Activated CD4-positive, alpha-beta T cell treated with anti-CD3 and anti-CD28 coated beads, Interleukin-2, amount 50 U/mL, for 48 hours (primary cell): ENCODE measurements at places on chromosomes 7 and 10.

- no peak for DNase-seq
These were observed 19.0 kb upstream of the ST8SIA6 start for GRCh38 chr10:17473228-17473950.

DNA sequence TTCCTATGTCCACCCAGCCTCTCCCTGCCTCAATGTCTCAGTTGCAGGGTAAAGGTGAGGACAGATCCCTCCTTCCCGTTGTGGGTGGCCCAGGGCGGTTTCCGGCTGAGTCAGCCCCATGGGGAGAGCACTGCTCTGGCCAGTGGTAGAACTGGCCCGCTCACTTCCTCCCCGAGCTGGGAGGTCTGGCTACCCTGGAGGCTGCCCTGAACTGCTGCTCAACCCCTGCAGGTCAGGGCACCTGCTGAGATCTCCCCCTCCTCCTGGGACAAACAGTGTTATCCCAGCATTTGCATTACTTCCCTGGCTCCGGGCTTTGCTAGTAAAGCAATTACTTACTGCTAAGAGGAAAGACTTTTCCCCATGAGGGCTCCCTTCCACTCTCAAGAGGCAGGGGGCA is 21.4 kb upstream of the IMPDH1 start:
- no peak for DNase-seq

GRCh38 chr7:100887516-100888290 is 1.8 kb downstream of the UFSP1 start:
- DNase-seq = no peak

DNA sequence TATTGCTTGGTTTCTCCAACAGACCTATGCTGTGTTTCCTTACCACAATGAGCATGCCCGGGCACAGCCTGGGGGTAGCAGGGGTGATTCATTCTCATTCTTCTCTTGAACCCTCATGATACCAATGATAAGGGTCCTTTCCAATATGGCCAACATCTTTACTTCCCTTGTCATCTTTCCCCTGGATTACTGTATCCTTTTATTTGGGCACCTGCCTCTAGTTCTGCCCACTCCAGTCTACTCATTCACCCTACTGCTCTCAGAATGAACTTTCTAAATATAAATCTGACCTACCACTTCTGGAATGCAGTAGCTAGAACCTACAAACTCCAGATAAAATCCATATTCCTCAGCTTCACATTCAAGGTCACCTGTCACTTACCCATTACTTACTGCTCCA is 26.4 kb upstream of the ITPRID1 start:
- no peak for DNase-seq

DNA sequence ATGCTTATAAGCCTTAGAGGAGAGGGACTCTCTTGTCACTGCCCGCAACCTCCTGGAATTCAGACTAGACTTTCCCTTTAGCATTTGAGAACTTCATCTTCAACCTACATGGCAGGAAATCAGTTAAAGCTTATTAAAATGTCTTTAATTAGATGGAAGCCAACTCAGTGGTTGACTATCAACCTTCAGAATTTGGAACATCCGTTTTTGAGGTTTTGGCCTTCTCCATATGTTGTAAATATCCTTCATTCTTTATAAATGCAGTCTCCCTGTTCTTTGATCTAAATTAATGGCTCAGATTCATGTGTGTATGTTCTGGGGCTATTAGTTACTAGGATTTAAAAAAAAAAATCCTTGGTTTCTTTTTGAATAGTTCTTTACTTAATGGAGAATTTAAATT is 85.0 kb downstream of the ANKRD61 start:
- no peak for DNase-seq

DNA sequence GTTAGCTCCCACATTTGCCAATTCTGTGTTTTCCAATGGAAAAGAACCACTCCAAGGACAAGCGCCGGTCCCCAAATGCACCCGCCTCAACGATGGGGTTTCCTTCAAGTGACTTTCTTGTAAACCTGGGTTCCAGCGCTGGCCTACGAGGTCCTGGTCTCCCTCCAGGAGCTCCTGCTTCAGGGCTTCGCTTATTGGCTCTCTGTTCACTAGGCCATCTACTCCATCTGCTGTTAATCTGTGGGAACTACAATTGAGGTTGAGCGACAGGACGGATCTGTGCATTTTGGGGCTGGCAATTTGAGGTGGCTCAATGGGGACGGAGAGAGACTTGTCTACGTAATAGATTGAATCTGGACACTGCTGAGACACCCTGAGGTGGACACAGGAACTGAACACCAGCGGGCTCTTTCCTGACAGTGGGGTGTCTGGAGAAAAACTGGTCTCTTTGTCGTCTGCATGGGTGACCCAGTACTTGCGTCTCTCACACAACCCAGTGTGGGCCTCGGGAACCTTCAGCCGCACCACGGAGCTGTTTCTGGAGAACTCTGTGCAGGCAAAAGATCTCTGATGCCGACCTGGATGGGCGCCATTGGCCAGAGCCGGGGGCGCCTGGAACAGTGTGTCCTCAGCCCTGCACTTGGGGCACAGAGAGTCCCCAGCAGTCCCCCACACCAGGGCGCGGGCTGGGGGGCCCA is 115.9 kb upstream of the ADAM12 start:
- DNase-seq = peak; percentile 4
